ENCODE measurements at places on chromosomes 16 and 17.

DNA sequence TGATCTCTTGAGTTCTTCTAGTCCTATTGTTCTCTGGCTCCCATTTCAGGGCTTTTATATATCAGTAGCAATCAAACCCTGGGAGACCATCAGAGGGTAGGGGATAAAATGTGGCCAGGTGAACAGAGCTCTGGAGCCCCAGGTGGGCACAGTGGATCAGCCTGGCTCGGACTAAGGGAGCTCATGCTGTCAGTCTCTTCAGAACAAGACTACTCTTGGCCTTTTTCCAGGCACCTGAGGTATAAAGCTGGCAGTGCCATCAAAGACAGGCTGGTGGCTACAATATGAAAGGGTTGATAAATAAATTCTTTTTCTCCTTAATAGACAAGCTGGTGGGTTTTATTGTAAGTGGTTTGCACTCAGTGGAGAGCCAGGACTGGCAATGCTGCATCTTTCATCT, 160.0 kb upstream of the CCL2 start:
- ATAC-seq = no peak

DNA sequence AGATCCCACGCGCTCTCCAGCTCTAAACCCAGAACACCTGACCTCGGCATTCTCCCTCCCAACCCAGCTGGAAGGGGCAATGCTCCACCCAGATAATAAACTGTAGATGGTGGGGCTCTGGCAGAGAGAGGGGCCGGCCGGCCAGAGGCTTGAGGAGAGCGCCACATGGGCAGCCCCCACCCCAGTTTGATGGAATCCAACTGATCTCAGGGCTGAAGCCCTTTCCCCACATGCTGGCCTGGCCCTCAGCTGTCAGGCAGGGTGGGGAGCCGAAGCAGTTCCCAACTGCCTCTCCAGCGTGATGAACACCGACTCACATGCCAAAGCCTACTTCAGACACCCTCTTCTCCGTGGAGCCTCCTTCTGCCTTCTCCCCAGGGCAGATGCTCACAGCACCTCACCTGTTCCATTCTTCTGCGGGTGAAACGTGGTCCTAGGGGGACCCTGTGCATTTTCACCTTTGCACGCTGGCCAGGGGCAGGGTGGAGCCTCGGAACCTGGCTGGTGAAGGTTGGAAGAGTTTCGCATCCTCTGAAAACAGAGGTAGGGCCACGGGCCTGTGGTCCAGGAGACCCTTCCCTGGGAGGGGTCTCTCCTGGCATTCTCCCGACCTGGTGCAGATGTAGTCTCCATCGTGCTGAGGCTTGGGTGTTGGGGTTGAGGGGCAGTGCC, 65.7 kb upstream of the ZNF469 start:
- no peak for ATAC-seq

DNA sequence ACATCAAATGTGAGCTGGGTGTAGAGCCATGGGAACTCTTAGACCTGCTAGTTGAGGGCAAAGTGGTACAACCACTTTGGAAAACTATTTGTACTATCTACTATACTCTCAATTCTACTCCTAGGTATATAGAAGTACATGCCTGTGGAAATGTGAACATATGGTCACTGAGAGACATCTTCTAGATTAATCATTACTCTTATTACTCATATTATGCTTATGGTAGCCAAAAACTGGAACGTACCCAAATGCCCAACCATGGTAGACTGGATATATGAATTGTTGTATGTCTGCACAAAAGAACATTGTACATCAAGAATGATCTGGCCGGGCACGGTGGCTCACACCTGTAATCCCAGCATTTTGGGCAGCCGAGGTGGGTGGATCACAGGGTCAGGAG, 2.7 kb downstream of the WDR45B start:
- ATAC-seq = no peak

DNA sequence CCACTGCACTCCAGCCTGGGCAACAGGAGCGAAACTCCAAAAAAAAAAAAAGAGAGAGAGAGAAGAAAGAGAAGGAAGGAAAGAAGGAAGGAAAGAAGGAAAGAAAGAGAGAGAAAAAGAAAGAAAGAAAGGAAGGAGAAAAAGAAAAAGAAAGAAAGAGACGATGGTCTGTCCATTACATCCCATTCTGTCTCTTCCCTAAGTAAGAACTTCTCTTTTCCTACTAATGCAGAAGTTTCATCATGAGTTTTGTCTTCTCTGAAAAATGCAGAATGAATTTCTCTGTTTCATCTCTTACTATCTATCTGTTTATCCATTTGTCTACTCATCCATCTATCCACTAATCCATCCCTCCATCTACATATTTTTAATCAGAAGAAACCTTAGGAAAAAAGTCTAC, 94.9 kb upstream of the MED13 start:
- ATAC-seq = no peak

GRCh38 chr17:19461116-19461515, 50.1 kb downstream of the RNF112 start:
- ATAC-seq = no peak

DNA sequence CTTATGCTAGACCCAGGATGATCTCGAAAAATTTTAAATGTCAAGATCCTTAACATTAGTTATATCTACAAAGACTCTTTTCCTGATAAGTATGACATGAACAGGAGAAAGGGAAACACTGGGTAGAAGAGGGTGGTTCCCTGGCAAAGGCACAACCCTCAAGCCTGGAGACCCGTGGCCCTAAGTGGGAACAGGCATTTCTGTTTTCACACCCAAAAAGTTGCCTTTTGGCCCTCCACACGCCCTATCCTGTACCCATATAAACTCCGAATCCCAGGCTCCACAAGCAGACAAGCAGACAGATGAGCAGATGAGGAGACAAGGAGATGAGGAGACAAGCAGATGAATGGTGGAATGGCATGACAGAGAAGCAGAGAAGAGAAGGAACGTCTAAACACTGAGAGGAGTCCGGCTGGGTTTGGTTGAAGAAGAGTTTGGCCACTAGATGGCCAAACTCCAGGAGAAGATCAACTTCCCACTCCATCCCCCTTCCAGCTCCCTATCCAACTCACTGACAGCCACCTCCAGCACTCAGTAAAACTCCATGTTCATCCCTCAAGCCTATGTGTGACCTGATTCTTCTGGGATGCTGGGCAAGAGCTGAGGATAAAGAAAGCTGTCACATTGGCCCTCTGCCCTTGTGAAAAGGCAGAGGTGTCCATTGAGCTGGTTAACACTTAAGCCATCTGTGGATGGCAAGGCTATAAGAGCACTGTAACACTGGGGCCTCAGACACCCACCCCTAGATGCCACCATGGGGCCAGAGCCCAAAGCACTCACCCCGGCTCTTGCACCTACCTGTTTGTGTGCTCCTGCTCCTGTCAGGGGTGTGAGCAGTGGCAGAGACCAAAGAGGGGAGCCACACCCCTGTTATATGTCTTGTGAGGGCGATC, 139.6 kb upstream of the FAM20A start:
- ATAC-seq = no peak

DNA sequence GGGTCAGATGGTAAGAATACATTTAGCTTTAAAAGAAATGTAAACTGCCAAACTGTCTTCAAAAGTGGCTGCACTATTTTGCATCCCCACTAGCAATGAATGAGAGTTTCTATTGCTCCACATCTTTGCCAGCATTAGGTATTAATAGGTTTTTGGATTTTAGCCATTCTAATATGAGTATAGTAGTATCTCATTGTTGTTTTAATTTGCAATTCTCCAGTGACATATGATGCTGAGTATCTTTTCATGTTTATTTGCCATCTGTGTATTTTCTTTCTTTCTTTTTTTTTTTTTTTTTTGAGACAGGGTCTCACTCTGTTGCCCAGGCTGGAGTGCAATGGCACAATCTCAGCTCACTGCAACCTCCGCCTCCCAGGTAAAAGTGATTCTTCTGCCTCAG, 24.3 kb upstream of the MARCHF10 start:
- ATAC-seq = no peak

DNA sequence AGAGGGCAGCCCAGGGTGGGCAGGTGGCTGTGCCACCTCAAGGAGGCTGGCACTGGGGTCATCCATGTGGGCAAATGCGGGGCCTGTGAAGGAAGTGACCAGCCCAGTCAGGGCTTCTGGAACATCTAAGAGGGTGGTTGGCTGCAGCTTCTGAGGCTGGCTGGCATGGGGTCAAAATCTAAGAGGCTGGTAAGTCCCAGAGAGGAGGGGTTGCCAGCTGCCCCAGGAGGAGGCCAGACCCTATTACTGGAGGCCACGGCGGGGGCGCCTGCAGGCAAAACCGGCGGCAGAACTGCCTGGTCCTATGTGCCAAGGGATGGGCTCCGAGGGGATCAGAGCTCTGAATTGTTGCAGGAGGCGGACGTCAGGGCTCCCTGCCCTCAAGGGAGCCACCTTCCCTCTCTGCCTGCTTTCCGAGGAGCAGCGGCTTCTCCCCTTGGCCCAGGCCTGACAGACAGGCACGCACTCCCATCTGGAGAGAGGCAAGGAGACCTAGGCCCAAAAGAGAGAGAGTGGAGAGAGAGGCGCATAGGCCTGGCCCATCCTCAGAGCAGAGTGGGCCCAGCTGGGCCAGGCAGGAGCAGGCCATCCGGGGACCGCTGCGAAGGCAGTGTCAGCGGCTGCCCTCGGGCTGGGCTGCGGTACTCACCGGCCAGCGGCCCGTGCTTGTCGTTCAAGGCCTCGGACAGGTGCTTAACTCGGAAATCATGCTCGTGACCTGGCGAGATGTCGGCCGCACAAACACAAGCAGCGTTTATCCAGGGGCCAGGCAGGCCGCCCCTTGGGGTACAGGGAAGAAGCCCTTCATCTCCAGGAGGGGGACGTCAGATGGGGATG, 10.9 kb downstream of the ZACN start:
- no peak for ATAC-seq

DNA sequence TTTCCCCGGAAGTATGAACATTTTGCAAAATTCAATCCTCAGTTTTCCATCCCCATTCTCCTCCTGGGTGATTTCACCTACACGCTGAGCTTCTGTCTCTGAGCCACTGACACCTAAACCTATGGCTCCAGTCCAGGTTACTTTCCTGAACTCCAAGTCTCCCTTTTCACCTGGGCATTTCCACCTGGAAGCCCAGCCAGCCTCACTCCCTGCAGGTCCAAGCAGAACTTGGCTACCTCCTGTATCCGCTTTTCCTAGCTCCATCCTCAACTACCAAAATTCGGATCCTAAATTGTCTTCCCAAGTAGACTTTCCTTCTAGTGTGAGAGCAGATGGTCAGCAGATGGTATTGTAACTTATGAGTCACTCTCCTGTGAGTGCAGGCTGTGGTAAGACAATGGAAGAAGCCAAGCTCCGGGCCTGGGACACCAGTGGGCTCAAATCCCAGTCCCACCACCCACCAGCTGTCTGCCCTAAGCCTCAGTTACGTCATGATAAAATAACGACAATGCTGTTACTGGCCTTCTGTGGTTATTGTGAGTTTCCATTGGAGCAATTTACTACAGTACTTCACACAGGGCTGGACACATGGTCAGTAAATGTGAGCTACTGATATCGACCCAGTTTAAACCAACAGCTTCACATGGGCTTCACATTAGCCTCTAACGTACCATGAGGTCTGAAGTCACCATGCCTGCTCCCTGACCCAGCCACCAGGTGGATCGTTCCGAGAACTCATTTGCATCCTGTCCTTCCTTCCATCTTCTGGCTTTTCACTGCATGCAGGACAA, 33.3 kb downstream of the PECAM1 start:
- ATAC-seq = peak; percentile 52

DNA sequence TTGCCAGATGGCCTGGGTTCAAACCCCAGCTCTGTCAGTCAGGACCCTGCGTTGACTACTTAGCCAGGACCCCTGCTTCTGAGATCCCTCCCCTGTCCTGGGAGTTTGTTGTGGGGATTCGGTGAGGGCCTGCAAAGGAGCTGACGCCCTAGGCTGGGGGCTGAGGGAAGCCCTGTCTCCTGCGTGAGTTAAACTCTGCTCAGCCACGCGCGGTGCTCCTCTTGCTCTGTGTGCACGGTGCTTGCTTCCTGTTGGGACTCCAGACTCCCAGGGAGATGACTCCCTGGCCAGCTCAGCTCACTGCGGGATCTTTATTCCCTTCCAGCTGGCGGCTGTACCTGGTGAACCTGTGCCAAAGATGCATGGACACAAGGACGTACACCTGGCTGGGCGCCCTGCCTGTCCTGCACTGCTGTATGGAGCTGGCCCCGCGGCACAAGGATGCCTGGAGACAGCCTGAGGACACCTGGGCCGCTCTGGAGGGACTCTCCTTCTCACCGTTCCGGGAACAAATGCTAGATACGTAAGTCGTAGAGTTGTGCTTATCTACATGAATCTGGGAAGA, 37.4 kb downstream of the RNF213 start:
- no peak for ATAC-seq

- ATAC-seq = no peak
Measured at GRCh38 chr16:73285436-73286201, 237.7 kb upstream of the ZFHX3 start.

DNA sequence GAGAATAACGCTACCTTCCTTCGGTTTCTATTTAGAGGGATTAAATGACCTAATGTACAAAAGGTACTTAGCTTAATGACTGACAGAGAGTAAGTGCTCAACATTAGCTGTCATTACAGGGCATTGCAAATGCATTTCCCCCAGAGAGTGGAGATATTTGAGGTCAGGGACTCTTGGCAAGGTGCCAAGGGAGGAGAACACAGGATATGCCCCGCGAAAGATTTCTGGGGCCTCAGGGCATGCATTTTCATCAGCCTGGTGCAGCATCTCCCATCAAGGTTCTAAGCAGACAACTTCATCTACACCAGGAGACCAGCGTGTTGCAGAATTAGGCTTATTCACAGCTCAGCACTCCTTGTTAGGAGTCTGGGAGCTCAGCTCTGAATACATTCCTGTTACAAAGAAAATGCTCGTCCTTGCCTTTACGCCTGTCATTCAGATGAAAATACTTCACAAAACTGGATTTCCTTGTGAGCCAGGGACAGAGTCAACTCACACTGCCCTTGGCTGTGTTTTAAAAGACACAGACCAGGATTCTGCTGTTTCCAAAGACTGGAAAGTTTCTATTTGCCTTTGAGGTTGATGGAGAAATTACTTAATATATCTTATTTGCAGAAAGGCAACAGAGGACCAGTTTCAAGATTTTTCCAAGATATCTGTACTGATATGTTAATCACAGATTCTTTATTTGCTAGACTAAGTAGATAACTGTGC, 108.2 kb downstream of the VAT1L start:
- no peak for ATAC-seq

GRCh38 chr16:52407778-52408177, 139.2 kb downstream of the TOX3 start:
- ATAC-seq = no peak

DNA sequence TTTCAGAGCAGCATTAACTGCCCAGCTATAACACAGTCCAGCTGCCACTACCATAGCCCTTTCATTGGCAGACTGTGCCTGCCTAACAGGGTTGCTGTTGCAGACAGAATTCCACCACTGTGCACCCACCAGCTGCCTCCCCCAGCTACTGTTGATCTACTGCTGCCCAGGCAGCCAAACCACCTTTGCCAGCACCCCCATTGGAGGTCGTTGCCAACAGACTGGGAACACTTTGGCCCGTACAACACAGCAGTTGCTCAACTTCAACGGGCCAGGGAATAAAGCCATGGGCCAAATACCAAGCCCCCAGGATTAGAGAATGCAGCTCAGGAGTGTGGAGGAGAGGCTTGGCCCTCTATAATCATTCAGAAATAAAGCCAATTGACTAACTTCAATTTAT, 473.6 kb downstream of the CDH11 start:
- no peak for ATAC-seq

GRCh38 chr17:76074390-76075363, at the start of gene GALR2:
TSS of gene GALR2 (plus strand) at chr17:76074781. CDS start at chr17:76074884, 103 bp downstream.
- ATAC-seq = no peak

- ATAC-seq = no peak
Measured at GRCh38 chr16:69188716-69189115, 1.8 kb downstream of the SNTB2 start.

All from esophagus mucosa (tissue), 1 donor.